ENCODE measurements at places on chromosomes 7 and 10.

- DNase-seq = no peak
Observed at GRCh38 chr7:38731215-38731614, 100.0 kb upstream of the AMPH start.

DNA sequence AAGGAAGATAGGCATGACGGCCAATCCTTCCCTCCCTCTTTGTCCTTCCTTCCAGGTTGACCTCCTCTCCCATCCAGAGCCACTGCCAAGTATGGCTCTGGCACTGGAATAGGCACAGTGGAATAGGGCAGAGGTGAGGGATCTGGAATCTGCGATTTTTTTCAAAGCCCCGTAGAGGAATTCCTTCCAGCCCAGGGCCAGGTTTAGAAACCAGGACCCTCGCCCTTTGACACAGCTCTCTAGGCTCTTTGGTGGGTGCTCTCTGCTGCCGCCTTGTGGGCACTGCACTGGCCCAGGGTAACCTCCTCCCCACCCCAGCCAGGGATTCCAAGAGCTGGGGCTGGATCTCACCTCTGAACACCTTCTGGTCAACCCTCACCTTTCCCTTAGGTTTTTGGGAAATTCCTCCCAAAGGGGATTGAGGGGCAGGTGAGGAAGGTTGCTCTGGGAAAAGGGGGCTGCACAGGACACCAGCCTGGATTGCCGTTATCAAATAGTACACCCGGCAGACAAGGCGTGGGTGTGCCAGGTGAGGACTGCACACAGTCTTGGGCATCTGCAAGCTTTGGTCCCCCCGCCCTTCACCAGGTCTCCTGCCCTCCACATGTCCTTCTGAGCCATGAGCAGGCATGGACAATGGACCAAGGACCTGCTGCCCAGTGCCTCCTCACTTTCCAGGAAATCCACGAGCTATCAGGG lies 22.8 kb downstream of the C10orf105 start:
- DNase-seq = peak; percentile 46

DNA sequence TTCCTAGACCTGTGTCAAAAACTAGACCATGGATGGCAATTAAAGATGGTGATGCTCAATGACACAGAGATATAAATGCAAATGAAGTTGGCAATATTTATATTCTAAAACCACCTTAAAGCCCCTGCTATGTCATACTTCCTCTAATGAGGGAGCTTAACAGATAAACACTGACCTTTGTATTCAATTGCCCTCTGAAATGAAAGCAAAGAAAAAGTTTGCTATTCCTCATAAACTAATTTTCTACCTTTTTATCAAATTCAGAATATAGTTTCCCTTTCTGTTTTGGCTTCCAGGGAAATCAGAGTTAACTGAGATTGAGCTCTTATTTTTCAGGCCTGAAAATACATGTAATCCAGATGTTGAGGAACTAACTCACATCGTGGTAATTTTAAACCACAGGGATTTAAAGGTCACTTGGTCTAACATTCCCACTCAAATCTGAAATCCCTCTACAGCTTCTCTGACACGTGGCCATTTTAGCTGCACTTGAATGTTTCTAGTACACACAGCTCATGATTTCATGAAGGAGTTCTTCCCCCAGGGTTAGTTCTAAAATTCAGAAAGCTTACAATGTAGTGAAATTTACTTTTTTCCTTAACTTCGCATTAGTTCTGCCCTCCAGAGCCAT lies 37.9 kb upstream of the ABCB5 start:
- DNase-seq = no peak

- peak; percentile 52 for DNase-seq
Observed at GRCh38 chr7:39623732-39624441, 515 bp downstream of the RALA start.

DNA sequence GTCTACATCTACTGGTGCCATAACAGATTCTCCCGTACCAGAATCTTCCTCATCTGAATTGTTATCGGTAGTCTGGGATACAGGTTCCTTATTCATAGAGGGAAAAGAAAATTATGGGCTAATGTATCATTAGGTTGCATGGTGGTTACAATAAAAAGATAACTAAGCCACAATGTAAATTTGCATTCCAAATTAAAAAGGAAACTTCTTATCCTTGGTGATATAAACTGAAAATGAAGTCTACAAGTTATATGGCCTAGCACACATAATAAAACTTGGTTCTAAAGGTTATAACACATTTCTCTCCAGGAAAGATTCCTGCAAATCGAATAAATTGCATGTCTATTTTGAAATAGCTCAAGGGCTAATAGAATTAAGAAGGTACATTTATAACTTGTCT lies 24.5 kb downstream of the NUDT13 start:
- DNase-seq = no peak

DNA sequence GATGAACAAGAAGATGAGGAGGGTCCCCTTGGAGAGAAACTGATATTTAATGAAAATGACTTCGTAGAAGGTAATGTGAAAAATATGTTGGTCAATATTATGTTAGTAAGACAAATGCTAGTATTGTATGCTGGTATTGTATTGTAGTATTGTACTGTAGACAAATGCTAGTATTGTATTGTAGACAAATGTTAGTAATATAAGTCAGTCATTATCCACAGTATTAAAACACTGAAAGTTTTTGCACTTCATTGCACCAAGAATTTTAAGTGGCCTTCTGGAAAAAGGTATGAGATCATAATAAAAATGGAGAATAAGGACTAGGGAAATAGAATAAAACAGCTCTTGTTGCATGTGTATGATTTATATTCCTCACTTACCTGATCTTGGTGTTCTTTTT lies 17.5 kb downstream of the CSGALNACT2 start:
- DNase-seq = no peak

DNA sequence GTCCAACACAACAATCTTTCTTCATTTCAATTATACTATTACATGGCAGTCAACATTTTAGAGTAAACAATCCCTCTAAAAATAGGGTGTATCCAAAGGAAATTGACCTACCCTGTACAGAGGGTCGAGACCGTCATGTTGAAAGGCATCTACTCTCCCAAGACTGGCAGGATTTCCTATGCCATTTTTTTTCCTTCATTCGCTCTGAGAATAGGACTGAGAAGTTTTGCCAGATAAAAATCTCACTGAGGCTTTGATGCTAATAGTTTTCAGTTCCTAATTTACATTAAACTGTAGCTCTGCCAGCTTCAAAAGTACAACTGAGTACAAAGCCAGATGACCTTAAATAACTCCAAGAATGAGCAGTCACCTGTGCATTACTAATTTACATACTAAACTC lies 84.5 kb upstream of the SEMA3C start:
- no peak for DNase-seq

GRCh38 chr10:78513986-78514385 lies 480.3 kb downstream of the RPS24 start:
- DNase-seq = no peak

DNA sequence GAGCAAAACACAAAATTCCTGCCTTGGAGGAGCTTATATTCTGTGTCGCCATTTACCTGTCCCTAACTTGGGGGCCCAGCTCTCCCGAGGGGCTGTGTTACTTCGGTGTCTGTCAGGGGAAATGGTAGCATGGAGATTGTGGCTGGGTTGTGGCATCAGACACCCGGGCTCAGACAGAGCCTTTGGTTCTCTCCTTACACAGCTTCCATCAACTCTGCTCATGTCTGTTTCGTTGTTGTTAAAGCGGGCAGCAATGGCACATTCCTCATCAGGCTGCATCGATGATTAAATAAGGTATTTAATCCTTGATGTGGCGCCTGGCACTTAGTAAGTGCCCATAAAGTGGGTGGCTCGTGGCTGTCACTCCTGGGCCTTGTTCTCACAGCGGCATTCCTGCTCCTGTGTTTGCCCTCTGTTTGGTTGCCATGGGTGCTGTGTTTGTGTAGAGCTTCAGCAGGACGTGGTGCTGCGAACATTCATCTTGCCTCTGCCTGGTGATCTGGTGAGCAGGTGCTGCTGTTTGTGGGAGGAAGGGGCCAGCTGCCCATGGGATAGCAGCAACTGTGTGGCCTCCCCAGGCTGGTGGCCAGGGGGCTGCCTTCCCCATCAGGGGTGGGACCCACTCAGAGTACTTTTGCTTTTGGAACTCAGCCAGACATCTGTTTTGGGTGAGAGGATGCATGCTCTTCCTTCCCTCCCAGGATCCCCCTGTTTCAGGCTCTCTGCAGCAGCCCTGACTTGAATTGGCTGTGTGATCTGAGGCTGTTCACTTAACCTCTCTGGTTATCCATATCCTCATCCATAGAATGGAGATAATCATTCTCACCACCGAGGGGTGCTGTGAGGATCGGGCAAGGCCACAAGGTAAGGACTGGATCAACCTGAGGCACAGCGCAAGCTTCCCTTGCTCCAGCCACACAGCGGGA lies 207.2 kb upstream of the SVIL start:
- no peak for DNase-seq

DNA sequence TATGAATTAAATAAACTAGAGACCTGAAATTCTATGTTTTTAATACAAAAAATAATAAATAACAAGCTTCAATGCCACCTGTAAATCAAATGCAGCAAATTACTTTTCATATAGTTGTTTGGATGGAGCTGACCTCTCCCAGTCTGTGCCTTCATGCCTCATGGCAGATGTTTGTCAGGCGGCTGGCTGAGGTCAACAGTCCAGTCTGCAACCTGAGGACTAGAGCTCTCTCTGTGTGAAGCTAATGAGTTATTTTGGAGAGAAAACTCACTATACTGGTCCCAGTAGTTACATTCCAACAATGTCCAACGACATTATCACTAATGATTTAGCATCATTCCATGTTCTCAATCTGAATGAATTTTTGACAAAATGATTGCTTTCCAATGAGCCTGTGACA lies 746.2 kb upstream of the POM121L12 start:
- DNase-seq = no peak

- DNase-seq = no peak
Observed at GRCh38 chr7:98470485-98471240, 69.8 kb upstream of the BAIAP2L1 start.

- no peak for DNase-seq
Observed at GRCh38 chr7:38306914-38307313, 33.5 kb upstream of the TARP start.

DNA sequence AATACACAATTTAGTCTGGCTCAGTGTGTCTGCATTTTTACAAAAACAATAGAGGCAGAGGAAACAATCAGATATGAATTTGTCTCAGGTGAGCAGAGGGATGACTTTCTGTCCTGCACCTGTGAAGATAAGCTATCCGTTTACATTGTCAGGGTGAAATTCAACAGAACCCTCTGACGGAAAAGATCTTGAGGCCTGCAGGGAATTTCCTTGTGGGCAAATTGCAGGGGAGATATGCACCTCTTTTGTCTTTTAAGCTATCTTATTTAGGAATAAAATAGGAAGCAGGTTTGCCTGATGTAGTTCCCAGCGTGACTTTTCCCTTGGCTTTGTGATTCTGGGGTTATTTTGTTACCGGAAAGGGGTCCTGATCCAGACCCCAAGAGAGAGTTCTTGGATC lies 325.1 kb downstream of the GALNT17 start:
- DNase-seq = no peak

GRCh38 chr7:29167721-29168120 lies 21.4 kb upstream of the CPVL start:
- DNase-seq = no peak

DNA sequence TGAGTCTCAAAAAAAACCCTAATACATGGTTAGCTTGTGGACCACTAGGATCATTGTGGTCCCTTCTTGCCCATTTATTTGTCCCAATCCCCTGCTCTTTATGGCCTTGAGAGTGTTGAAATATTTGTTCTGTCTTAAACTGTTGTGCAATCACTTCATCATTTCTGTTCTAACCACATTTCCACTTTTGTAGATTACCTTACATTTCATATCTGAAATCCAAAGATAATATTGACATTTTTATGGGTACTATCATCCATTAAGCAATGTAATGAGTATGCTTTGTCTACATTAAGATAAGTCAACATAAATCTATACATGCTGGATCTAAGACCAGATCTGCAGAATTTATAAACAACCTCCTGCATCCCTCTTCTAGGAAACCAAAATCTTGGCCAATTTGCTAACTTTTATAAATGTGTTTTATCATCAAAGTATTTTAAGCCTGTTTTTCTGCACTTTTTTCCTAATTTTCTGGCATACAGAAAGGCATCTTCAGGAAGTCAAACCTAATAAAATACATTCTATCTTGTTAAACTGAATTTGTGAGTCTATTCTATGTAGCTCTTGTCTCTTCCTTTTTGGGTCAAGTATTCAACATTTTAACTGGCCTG lies 359.4 kb upstream of the CELF2 start:
- no peak for DNase-seq

DNA sequence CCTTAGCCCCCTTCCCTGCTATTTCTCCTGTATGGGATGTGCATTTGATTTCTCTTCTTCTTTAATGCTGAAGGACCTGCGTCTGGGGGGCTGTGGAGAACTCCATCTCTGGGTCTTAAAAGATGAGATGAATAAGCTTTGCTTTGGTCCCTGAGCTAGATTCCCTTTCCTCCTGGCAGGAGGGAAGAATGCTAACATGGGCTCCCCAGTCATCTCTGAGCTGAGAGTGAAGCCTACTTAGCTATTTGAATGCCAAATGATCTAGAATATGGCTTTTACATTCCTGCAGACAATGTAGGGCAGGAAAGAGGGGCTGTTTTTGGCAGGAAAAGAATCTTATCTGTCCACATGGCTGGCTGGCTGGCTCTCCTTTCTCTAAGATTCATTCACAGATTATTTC lies 62.6 kb upstream of the EFCAB10 start:
- no peak for DNase-seq

DNA sequence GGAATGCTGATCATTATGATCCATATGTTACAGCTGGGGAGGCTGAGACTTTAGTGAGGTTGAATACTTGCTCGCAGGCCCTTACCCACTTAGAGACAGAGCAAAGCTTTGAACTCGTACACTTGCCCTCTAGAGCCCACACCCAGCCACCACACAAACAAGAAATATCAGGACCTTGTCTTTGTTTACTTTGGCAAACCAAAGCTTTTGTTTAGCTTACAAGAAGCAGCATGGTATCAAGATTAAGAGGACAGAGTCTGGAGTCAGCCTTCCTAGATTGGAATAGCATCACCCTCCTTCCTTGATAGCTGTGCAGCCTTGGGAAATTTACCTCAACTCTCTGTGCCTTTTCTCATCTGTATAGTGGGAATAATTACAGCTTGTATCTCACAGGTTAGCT lies 477.5 kb downstream of the SUGCT start:
- no peak for DNase-seq

- DNase-seq = peak; percentile 66
Observed at GRCh38 chr7:139645572-139646523, 122.4 kb downstream of the CLEC2L start.

GRCh38 chr10:79098596-79099015 lies 29.8 kb downstream of the ZMIZ1 start:
- no peak for DNase-seq

- DNase-seq = no peak
Observed at GRCh38 chr10:32000937-32001336, 55.3 kb downstream of the KIF5B start.

DNA sequence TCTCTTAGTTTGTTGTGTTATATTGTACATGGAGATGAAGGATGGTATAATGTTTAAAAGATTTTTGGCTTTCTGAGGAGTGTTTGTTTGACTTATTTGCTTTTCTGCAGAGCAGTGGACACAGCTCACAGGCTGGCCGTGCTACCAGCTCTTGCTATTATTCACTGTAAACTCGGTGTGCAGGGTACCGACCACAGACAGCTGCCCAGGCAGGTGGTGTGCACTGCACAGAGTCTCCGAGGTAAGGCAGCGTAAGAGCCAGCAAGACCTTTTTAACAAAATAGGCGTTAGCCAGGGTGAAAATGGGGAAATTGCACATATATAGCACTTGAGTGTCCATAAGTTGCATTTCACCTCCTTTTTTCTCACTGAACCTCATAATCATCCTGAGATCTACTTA lies 438.0 kb downstream of the CNTNAP2 start:
- DNase-seq = no peak

- DNase-seq = no peak
Observed at GRCh38 chr7:21898265-21898930, 47.3 kb downstream of the CDCA7L start.
